ENCODE measurements at places on chromosomes 11 and 22.

- no peak for DNase-seq
These were observed 11.3 kb upstream of the RHOD start for GRCh38 chr11:67045314-67045713.

- no peak for DNase-seq
These were observed 76.8 kb upstream of the BIRC3 start for GRCh38 chr11:102240502-102240901.

GRCh38 chr11:3091846-3092602 is 34.8 kb upstream of the CARS1 start:
- DNase-seq, result peak; percentile 89

DNA sequence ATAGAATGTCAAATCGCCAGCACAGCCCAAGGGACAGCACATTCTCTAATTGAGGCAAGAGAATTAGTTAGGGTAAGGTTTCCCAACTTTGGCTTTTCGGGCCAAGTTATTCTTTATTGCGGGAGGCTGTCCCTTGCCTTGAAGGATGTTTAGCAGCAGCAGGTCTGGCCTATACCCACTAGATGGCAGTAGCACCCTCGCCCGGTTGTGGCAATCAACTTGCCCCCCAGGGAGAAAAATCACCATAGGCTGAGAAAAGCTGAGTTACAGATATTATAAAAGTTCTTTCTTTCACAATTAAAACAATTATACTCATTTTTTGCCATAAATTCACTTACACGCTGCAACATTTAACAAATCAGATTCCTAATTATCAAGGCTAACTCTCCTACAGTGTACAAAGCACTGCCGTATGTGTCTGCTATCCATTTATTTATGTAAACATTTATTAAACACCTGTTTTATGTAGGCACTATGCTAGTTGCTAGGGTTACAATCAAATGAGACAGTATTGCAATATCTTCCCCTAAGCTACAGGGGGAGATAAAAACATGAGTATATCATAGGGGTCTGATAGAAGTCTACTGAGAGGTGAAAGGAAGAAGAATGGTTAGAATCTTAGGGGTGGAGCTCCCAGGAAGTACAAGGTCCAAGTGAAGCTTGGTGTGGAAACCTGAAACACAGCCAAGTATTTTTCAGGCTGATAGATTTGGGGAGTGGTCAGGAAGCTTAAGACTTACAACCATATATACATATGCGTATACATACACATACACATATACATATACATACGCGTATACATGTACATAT is 452.3 kb downstream of the RAB38 start:
- no peak for DNase-seq

DNA sequence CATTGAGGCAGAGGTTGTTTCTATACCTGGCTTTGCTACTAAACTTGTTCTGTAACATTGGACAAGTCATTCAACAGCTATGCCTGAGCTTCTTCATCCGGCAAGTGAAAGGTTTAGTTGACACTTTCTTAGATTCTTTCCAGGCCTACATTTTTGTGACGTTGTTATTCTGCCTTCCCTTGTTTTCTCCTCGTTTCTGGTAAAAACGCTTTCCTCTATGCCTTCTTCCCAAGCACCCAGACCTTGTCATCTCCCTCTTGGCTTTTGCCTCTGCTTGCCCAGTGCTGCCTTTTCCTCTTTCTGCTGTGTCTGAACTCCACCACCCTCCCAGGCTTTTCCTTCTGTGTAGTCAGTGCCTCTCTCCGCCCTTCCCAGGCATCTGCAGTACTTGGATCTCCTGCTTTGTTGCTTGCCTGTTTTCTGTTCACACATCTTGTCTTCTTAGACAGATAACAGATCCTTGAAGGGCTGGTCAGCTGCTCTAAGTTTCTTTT is 1.4 kb upstream of the AMOTL1 start:
- DNase-seq, result no peak
